T47D (cell line): ENCODE measurements at places on chromosomes 4 and X.

- no peak for DNase-seq
Measured at GRCh38 chr4:114907568-114907967, 205.9 kb downstream of the NDST4 start.

DNA sequence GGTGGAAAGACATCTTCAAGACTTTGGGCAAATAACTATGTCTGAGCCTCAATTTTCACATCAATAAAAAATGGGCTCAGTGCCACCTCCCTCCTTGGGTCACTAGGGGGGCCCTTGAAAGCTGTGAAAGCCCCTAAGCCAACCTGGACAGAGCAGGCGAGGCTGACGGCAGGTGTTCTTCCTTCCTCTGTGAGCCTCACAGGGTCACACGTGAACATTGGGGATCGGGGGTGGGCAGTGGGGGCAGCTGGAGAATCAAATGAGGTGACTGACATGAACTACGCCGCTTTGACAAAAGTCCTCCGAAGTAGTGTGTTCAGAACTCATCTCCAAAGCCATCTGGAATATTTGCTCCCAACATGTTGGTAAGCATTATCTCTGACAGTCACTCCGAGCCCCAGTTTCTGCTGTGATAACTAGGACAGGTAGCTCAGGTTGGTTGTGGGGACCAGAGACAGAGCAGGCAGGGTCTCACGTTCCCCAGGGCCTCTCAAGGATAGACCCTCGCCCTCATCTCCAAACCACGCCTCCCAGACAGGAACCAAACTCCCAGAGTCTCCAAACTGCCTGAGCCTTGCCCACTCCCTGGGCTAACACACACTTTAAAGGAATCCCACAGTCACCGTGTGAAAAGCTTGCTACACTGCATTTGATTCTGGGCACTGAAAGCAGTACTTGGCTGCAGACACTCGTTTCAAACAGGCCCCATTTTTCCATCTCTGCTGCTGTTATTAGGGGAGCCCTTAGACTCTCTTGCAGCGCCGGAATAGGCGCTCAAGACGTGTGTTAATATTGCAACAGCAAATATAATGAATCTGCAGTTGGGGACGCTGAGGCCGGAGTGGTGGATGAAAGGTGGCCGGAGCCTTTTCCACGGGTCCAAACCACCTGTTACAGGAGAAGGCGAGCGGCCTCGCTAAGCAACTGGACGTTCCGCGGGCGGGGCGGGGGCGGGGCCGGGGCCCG lies 717 bp upstream of the WFS1 start:
- DNase-seq = no peak

- no peak for DNase-seq
Measured at GRCh38 chr4:168475745-168476144, 4.5 kb downstream of the DDX60L start.

GRCh38 chr4:185079271-185079905 lies 61.1 kb downstream of the HELT start:
- DNase-seq = no peak

- DNase-seq = no peak
Measured at GRCh38 chrX:110145311-110145710, 142.4 kb downstream of the TMEM164 start.

DNA sequence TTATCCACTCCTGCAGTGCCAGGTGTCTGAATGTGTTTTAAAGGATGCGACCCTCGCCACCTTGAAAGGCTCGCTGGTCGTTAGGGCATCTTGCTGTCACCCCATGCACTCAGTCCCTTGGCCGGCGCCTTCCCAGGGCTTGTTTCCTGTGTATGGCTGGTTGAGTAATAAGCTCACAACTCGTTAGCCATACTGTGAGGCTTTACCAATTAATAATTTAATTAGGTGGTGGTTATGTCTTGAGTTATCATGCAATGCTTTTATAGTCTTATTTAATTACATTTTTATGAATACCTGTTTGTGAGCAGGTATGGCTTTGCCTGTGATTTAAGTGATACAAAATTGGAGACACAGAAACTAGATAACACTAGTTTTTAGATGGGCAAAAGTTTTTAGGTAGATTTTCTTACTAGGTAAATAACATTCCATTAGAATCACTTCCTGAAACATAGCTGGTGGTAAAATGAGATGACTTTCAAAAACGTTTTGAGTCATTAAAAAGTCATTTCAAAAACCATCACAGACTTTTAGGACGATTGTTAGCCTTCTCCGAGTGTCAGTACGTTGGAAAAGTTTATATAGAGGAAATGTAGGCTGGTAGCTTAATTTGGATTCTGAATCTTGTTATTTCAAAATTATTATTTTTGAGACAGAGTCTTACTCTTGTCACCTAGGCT lies 18.2 kb downstream of the PTTG2 start:
- no peak for DNase-seq
